ENCODE measurements at places on chromosomes 7 and 10.
A peak's percentile ranks its signal among the peaks of the same experiment; 100 is the strongest.

- no peak for DNase-seq
Observed at GRCh38 chr7:74612015-74612829, 45.3 kb upstream of the GTF2I start.

DNA sequence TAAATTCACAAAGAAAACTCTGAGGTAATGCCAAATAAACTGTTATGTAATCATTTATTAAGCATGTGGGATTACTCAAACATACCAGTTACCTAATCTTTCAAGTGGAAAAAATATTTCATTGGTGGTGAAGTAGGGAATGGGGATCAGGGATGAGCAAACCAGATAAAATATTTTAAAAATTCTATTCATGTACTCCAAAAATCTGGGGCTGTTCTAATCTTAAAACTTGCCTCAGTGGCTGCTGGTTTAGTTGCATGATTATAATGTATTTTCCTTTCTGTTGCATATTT is 19.5 kb downstream of the LMOD2 start:
- no peak for DNase-seq

DNA sequence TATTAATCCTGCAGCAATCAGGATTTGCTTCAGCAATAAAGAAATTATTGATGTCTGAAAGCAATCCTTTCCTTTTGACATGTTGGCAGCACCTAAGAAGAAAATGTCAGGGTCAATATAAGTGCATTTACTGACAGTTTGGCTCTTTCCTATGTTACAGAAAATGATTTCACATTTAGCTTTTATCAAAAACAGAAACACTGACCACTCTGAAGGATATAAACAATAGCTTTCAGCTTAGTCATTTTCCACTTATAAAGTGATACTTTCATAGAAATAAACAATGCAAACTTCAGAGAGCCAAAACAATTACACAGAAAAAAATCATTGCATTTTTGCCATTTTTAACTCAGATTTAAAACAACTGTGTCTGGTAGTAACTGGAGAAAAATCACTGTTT is 325.6 kb upstream of the KAT6B start:
- no peak for DNase-seq

DNA sequence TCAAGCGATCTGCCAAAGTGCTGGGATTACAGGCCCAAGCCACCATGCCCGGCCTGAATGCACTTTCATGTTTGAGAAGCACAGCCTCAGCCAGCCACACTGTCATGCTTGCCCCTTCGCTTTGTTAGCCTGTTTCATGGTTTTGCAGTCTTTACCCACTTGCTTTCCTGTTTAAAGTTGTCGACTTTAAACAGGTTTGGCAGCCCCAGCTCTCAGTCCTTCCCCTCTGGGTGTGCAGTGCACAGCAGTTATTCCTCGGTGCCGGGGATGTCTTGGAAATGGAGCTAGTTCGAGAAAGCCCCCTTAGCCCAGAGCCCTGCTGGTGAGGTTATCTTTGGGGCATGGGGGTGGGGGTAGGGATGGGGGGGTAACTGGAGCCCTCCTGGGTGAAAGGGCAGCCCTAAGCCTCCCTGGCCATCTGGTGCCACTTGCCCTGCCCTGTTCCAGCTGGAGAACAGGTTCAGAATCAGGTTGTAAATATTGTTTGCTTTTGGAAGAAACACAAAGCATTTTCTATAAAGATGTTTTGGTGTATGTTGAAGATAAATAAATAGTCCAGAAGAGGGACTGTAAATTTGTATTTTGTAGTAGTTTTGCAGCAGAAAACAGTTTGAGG is 14.8 kb downstream of the TSPAN14 start:
- DNase-seq = no peak

- DNase-seq = no peak
Observed at GRCh38 chr10:33566426-33566825, 232.0 kb upstream of the NRP1 start.

DNA sequence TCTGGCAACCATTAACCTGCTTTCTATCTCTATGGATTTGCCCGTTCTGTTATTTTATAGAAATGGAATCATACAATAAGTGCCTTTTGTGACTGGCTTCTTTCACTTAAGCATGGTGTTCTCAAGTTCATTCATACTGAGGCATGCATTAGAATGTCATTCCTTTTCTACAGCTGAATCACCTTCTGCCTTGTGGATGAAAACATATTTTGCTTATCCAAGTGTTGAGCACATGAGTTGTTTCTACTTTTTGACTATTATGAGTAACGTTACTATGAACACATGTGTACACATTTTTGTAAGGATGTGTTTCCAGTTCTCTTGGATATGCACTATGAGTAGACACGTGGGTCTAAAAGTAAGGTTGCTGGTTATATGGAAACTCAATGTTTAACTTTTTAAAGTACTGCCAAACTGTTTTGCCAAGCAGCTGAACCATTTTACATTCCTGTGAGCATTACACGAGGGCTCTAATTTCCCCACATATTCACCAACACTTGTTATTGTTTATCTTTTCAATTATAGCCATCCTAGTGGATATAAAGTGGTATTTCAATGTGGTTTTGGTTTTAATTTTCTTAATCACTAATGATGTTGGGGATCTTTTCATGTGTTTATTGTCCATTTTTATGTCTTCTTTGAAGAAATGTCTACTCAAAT is 241.3 kb downstream of the FANK1 start:
- no peak for DNase-seq

DNA sequence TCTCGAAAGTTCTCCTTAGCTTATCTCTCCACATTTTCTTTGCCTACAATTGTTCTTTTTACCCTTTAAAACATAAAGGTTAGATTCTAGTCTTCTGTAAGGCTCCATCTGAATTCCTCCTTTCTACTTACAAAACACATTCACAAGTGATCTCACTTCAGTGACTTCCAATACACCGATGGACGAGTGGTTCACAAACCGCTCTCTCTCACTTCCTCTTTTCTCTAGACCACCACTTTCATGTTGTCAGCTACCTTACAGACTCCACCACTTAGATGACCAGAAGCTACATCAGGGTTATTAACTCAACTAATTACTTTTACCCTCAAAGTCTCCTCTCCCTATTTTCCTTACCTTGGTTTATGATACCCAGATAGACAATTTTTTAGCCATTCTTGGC is 11.8 kb downstream of the MET start:
- peak; percentile 23 for DNase-seq

- DNase-seq = no peak
Observed at GRCh38 chr10:75733135-75733890, 301.9 kb downstream of the LRMDA start.

DNA sequence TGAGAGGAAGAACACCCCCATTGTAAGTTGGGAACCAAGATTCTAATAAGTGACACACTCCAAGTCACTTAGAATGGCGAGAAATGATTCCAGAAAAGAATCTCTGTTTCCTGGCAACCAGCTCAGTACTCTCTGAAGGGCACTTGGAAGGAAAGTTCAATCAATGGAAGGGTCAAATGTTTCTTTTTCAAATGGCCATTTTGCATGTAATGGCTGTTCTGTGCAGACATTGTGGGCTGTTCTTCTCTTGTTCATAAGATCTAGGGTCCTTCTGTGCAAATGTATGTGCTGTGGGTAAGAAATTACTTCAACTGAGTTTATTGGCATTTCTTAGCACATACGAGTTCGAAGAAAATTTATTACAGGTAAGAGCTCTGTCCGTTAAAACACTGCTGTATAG is 145.3 kb downstream of the EVX1 start:
- no peak for DNase-seq

DNA sequence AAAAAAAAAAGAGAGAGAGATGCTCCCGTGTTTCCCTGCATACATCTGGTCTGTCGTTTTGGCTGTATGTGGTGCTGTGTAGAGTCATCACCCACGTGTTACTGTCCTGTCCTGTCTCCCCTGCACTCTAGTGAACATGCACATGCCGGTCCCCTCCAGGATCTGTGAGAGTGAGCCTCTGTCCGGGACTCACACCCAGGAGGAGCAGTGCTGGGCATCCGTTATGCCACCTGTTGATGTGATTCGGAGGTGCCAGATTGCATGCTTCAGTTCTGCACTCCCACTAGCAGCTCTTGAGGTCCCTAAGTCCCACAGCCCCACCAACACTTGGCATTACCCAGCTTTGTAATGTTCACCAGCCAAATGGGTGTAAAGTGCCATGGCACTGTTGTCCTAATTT is 16.4 kb downstream of the GHRHR start:
- DNase-seq = no peak

DNA sequence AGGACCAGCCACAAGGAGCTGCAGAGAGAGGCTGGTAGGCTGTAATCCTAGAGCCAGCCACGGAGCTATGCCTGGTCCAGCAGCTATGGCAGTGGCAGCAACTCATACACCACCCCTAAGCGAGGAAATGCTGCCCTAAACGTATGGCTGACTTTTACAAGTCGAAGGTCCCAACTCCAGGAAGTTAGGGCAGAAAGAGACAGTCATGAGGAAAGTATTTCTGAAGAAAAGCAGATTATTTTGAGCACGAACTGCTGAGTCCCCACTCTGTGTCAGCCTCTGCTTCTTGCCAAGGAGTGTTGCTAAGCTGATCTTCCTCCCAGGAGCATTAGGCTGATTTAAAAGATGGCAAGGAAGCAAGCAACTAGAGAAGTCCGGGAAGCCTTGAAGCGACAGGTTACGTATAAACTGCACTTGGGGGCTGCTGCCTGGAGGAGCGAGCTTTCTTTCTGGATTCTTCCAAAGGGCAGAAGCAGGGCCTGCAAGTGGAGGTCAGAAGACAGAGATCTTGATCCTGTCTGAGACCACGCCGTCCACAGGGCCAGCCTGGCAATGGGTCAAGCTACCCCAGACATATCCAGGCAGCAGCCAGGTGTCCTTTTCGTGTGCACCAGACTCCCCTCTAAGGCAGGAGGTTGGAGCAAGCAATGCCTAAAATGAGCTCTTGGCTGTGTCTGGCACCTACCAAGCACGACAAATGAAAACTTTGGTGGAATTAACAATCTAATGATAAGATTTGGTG is 39.4 kb downstream of the PLXNA4 start:
- DNase-seq = no peak

- no peak for DNase-seq
Observed at GRCh38 chr10:30014511-30014910, 44.9 kb downstream of the JCAD start.

DNA sequence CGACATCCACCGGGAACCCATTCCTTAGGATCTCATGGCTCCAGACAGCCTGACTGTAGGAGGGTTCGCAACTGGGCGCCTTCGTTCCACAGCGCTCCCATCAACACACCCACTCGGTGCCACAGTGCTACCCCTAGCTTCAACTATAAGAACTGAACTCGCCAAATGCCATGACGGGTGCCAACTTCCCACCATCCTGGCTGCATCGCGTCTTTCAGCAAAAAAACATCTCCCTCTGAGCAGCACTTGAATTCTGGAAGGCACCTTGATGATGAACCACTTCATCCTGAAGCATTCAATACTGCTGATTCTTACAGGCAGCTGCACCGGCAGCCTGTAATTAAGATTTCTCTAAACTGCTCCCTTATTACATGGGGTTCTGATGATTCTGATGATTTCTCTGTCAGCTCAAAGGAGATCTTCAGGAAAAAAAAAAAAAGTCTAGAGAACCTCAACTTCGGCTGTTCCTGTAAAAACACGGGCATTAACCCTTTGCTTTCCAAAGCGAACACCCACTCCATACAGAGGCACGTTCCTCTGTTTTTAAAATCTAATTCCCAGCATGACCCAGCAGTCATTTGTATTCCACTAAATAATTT is 1.3 kb downstream of the CYTH3 start:
- no peak for DNase-seq

DNA sequence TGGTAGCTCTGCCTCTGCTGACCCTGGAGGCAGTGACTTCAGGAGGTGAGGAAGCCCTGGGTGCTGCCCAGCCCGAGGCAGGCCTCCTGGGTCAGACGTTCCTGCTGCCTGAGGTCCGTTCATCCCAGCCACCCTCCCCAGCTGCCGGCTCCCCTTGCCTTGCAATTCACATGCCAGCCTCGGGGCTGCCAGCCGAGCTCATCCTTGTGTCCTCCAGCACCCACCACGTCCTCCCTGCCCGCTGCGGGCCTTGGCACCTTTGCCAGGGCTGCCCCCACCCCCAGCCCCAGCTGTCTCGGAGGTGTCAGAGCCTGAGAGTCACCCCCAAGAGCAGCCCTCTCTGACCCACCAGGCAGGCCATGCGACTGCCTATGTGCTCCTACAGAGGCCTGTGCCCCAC is 162.1 kb upstream of the RNF32 start:
- no peak for DNase-seq

DNA sequence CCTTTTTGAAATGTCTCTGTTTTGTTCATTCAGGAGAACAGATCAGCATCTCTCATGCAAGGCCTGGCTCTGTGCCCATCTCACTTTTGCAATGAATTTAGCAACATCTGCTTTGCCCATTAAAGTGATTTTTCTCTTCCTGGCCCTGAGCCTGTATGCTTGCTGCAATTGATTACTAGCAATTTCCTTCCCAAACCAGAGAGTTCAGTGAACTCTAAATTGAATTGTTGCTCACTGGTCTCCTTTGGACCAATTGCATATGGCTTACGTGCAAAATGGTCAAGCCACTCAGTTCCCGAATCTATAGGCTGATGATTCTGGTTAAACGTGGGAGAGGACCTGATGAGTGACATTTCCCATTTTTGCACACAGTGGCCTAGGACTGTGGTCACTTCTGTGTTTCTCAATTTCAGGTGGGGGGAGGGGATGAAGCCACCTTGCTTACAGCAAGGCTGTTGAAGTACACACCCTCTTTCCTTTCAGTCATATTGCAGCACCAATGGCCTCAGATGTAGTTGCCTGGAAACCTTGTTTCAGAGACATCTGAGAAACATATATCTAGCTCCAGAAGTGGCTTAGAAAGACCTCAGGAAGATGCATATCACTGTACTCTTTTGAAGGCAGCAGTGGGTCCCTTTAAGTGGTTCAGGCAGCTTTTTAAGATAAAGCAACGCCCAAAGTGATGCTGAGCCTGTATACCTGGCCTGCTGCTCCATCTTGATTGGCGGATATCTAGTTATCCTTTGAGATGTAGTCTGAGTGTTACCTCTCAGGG is 201.4 kb downstream of the PTEN start:
- no peak for DNase-seq

DNA sequence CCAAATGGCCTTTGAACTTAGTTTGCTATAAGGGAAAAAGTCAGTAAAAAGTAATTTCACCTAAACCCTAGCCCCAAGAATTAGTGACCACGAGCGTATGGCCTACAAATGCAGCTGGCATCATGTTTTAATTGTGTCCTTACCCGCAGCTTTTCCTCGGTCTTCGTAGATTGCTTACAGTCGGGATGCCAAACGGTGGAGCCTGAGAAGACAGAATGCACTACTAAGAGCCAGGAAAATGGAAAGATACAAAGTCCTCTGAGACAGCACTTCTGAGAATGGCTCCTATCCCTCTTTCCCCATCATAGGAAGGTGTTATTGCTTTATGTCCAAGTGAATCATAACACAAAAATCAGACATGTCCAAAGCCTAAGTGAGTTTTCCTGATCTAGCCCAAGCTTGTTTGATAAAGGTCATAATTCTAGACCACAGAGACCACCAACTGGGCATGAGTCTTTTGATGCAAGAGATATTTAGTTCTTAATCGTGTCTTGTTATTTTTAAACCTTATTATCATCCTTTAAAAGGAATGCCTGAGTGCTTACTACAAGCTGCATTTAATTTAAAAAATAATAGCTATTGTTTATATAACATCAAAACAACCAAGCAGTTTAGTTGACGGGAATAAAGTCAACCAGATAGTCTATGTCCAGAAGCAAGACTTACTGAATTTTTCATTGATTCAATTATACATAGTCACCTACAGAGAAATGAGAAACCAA is 83.7 kb upstream of the AFAP1L2 start:
- DNase-seq = no peak

GRCh38 chr7:95915731-95916130 is 143.4 kb downstream of the DYNC1I1 start:
- no peak for DNase-seq

Measured in GM12892 (cell line).